ENCODE measurements at places on chromosomes 7 and 10. TPM values are rescaled to one million over a fixed set of nuclear protein-coding genes. Genes with fewer than 3 reads are reported as not detected.

Gene DDC
- 0.55 TPM for total RNA-seq

Gene ZNF655
- total RNA-seq, result 94.3 TPM

Gene LGI1
- total RNA-seq, result not detected

Gene SPDYE5
- total RNA-seq, result not detected

Gene DNAJC12
- total RNA-seq, result 0.74 TPM

Gene FAM24B
- 2.8 TPM for total RNA-seq

Gene NPC1L1
- not detected for total RNA-seq

DNA sequence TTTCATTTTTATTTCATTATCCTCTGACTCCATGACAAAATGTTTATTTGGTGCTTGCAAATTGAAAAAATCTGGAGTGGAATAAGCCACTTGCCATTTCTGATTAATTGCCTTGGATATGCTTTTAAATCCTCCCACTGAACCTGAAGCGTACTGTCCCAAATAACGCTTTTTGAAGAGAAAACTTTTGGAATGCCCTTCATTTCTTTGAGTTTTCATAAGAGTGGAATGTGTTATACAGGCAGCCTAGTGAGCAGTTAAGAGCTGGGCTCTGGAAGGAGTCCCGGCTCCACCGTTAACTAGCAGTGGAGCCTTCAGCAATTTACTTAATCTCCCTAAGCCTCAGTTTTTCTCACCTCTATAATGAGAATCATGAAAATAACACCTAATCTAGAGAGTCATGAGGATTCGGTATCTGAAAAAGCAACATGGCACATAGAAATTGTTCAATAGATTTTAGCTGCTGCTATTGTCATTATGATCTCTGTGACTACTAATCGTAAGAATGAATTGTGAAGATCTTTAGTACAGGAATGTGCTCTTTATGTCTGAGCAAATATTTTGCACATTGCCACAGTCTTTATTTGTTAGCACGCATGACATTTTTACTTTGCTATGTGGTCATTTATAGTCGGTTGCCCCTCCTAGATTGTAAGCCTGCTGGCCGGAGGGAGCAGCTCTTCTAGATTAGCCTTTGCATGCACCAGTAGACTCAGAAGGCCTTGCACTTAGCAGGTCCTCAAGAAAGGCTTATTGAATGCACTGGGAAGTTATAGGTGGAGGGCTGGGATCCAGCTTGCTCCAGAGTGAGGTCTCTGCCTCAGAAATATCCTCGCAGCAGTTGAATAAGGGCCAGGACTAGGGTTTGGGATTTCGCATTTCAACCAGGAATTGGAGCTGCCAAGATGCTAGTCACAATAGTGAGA is 59.4 kb downstream of the PLCE1 start:
- no peak for DNase-seq

- DNase-seq, result no peak
Observed at GRCh38 chr10:10078446-10078845, 939.2 kb upstream of the CELF2 start.

- DNase-seq, result no peak
Observed at GRCh38 chr10:89479771-89480446, 55.5 kb downstream of the SLC16A12 start.

DNA sequence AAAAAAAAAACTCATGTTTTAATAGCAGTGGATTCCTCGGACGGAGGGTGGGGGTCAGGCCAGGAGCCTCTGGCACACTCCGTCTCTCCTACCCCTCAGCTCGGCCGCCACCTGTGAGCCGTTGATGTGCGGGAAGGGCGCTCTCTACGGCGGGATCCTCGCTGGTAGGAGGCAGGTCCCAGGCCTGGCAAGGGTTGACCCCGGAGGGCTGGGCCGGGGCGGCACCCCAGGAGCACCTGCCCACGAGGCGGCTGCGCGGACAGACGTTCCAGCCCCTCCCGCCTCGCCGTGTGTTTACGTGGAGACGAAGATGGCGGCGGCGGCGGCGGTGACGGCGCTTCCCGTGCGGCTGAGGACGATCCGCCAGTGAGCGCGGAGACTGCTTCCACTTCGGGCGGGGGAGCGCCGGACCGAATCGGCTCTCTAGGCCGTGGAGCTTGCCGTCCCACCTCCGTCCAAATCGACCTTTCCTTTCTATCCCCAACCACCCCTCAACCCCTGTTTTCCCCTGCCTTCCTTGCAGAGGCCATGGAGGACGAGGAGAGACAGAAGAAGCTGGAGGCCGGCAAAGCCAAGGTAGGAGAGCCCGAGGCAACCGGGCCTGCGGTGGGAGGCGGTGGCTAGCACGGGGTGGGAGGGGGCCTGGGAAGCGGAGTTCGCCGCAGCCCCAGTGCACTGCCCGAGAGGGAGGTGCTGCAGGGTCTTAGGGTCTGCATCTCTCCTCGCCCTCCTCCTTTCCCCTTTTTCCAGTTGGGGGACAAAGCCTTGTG is at the start of gene AKAP9:
Gene AKAP9, plus strand, starts transcription at position 291 of the 770 bp plus-strand sequence. Its CDS starts 238 bp downstream, at position 529.
- peak; percentile 99 for DNase-seq

DNA sequence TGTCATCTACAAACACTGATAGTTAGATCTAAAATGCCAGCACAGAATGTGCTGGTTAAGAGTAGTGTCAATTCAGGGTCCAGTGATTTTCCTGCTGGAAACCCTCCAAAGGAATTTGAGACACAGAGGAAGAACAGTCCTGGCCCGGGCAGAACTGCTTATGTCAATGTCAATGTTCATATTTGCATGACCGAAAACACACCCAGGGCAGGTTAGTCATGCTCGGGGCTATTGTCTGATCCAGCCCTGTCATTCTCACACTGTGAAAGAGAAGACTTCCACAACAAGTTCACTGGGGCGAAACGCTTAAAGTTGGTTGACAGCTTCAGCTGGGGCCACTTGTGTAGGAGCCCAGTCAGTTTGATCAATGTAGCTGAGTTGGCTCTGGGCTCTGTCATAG is 139.3 kb downstream of the C1GALT1 start:
- DNase-seq, result peak; percentile 71

- DNase-seq, result no peak
Observed at GRCh38 chr10:111379534-111380187, 302.8 kb downstream of the ADRA2A start.

- no peak for DNase-seq
Observed at GRCh38 chr10:89352802-89353201, 25.0 kb downstream of the IFIT3 start.

- DNase-seq, result no peak
Observed at GRCh38 chr10:63068246-63068645, 64.9 kb upstream of the NRBF2 start.

- DNase-seq, result peak; percentile 93
Observed at GRCh38 chr10:74824900-74825370, 1.5 kb upstream of the KAT6B start.

DNA sequence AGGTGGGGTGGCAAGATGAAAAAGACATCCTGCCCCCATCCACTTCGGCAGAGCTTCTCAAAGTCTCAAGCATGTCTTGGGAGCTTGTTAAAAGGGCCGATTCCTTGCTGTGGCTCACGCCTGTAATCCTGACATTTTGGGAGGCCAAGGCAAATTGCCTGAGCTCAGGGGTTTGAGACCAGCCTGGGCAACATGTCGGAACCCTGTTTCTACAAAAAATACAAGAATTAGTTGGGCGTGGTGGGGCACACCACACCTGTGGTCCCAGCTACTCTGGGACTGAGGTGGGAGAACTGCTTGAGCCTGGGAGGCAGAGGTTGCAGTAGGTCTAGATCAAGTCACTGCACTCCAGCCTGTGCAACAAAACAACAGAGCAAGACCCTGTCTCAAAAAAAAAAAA is 14.5 kb downstream of the TRIM8 start:
- DNase-seq, result no peak

DNA sequence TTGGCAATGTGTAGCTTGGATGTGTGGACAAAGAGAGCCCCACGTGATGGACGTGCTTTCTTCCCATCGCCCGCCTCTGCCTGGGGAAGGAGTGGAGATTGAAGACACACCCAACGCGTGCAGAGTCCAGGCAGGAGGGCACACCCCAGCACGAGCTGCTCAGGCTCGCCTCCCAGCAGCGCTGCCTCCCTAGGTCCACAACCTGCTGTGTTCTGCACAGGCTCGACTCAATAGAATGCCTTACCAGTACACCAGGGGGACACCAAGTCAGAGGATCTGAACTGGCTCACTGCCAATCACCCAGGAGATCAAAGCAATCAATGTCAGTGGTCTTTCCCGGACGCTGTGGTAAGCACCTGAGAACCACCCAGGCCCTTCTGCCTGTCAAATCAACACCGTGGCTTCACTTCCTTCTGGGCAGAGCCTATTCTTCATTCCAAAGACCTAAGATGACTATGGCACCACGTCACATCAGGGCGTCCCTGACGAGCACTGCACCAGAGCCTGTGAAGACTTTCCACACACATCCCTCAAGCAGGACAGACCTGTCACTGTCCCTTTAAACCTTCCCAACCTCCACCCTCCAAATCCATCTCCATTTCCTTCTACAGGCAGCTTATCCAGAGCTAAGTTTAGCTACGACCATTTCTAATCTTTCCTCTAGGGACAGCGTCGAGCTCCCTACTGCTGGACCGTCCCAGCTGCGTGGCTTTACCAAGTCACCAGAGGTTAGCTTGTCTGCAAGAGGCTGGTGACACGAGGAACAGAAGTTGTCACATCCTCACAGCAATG is 72.3 kb downstream of the AMZ1 start:
- peak; percentile 85 for DNase-seq

DNA sequence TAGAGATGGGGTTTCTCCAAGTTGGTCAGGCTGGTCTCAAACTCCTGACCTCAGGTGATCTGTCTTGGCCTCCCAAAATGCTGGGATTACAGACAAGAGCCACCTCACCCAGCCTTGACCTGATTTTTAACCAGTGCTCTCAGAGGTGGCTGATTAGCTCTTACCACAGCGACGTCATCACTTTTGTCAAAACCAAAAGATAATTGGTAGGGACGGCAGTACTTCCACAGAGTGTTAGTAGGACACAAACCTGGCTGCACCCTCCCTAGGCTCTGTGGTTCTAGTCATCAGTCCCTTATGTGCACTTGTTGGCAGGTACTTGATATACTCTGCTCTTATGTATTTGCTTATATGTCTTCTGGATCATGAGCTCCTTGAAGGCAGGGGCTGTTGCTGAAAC is 74.0 kb downstream of the GPR141 start:
- no peak for DNase-seq

GRCh38 chr10:4353059-4353655 is 472.9 kb upstream of the AKR1E2 start:
- DNase-seq, result no peak

All from spleen (tissue), 13 donors.